ENCODE measurements at places on chromosomes 7 and 10.
A peak's percentile ranks its signal among the peaks of the same experiment; 100 is the strongest.

DNA sequence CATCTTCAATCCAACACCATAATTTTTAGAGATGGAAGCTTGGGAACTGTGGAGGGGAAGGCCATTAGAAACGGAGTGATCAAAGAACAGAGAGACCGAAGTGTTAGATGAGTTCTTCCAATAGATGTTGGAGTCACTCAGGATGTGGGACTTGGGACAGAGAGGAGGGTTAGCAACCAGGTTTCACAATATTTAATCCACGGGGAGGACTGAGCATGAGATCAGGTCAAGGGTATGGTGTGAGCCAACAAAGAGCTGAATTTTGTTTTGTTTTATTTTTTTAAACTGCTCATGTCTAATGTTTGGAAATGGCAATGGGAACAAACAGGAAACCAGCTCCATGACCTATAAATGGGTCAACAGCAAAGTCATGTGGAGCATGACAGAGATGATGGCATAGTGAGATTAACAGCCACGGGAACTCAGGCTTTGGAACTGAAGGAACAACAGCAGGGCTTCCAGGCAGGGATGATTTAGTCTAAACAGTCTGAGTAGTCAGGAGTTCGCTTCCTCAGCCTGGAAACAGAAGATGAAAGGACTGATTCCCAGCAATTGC is 38.9 kb upstream of the AMPH start:
- DNase-seq: no peak

DNA sequence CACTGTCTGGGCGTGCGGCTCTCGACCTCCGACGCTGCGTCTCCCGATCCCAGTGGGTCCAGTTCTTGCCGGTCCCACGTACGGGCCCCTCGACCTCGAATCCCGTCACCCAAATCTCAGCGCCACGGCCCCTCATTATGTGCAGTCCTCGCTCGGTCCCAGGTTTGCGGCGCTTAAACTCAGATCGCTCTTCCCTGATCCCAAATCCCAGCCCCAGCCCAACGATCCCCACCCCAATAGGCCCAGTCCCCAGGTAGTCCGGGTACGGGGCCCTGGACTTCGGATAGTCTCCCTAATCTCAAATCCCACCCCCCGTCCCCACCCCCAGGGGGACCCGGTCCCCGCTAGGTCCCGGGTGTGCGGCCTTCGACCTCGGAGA is 666 bp downstream of the HNRNPF start:
- no peak for DNase-seq

GRCh38 chr10:129909531-129910256 is 54.4 kb downstream of the EBF3 start:
- DNase-seq: peak; percentile 6

DNA sequence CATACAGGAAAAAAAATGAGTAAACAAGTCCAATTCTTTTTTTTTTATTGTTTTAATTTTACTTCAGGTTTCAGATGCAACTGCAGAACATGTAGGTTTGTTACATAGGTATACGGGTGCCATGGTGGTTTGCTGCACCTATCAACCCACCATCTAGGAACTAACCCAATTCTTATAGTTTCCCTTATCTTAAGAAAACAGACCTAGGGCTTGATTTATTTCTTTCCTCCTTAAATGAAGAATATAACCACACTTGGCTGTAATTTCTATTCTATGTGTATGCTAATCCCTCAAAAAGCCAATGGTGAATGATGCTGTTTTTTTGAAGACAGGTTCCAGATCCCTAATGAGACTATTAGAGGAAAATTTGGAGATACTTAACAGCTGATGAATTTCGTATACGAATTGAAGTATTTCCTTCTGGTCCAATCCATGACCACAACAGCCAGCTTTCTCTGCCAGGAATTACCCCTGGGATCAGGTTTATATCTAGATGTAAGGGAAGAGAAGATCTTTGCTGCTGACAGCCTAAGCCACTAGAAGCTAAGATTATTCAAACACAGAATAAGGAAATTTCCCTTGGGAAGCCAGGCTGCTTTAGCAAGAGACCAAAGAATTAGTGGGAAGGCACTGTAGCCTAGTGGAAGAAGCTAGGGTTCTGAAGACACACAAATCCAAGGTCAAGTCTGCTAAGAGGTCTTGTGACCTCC is 115.8 kb downstream of the INHBA start:
- DNase-seq: no peak

GRCh38 chr10:54613162-54613561 is 187.9 kb downstream of the PCDH15 start:
- DNase-seq: no peak

DNA sequence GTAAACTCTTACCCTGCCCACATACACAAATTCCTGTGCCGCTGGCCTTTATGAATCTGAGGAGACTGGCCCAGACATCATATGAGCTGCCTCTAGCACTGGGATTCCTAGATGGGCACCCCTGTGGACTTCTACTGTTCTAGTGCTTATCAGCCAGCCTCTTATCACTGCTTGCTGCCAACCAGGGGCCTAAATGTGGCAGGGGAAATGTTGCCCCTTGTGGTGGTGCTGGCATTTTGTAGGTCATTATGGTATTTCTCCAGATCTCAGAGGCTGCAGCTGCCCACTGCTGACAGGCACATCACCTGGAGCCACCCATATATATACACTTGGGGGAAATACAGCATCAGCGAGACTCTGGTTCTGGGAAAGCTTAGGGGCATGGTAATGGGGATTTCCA is 5.4 kb downstream of the SFR1 start:
- DNase-seq: no peak

DNA sequence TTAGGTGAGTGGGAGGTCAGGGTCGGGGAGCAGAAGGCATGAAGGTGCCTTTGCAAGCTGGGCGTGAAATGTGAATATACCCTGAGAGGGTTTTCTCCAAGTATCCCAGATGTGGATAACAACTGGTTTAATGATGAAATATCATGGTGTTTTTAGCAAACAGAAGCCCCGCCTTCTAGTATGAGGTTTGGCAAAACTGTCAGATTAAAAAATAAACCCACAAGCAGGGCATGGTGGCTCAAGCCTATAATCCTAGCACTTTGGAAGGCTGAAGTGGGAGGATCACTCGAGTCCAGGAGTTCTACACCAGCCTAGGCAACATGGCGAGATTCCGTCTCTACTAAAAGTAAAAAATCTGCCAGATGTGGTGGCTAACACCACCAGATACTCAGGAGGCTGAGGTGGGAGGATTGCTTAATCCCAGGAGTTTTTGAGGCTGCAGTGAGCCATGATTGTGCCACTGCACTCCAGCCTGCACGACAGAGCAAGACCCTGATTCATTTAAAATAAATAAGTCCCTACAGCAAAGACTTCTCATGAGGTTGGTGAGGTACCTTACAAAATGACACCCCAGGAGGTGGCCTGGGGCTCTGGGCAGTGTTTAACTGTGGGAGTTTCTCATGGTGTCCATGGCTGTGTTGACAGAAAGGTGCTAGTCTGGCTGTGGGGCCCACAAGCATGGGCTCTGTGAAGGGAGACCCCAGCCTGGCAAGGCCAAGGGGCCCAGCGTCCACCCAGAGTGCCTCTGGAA is 6.7 kb upstream of the PWWP2B start:
- DNase-seq: no peak

DNA sequence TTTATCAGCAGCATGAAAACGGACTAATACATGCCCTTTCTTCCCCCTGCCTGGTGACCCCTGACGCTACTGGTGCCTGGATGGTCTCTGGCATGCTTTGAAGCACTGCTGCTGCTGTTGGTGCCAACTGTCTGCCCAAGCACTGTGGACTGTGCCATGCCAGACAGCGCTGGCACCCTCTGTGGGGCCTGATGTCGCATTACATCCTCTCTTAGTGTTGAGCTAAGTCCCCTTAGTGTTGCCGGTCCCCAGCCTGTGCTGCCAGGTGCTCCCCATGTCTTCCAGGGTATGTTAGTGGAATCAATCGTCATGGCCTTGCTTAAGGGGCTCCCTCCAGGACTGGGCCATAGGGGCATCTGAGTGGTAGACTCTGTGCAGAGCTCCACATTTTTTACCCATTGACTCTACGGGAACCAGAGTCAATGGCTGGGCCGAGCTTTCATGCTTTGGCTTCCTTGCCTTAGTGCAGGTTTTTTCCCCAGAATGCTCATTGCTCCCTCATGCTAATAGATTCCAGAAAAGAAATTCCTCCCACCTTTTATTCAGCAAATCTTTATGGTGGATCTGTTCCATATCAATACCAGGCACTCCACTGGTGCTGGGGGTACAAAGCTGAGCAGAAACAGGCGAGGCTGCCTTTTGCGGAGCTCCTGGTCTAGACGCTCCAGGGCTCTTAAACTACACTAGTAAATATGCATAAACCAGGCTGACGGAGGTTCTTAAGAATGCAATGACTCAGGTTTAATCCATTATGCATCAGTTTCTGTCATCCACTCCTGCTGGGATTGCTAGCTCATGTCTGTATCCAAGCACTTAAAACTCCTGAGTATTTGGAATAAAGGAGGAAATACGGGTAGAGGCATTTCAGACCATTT is 21.8 kb upstream of the MRC1 start:
- no peak for DNase-seq

DNA sequence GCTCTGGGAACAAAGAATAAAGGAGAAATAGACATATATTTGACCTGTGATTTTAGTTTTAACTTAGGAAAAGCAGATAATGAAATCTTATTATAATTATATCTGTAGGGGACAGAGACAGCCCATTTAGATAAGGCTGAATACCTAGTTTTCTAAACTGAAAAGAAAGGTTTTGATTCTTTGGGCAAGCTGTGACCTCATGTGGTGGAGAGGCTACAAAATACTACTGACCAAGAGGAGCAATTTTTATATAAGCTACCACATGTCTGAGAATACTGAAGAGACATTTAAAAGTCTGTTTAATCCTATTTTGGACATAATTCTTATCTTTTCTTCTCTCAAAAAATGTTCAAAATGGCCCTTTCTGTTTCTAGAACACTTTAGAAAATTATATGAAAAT is 271.0 kb downstream of the MTERF1 start:
- DNase-seq: no peak

GRCh38 chr7:22667562-22668239 is 59.3 kb upstream of the IL6 start:
- DNase-seq: no peak

DNA sequence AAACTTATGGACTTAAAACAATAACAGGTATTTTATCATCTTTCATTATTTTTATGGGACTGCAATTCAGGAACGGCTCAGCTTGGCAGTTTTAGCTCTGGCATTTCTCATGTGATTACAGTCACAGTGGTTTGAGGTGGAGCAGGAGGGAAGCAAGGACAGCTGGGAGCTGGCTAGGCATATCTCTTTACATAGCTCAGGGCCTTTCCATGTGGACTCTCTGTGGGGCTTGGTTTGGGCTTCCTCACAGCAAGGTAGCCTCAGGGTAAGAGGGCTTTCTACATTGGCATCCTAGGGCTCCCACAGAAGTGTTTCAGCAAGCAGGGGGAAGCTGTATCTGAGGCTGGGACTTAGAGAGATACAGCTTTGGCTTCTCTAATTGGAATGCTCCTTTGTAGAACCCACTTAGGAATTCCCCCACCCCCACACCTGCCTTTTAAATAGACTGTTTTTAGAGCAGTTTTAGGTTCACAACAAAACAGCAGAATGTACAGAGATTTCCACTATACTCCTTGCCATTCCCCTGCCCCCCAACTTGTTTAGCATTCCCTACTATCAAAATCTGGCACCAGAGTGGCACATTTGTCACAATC is 26.6 kb upstream of the SDHAF3 start:
- DNase-seq: no peak

- DNase-seq: no peak
These were observed 172.1 kb downstream of the CYP26A1 start for GRCh38 chr10:93245779-93246178.

DNA sequence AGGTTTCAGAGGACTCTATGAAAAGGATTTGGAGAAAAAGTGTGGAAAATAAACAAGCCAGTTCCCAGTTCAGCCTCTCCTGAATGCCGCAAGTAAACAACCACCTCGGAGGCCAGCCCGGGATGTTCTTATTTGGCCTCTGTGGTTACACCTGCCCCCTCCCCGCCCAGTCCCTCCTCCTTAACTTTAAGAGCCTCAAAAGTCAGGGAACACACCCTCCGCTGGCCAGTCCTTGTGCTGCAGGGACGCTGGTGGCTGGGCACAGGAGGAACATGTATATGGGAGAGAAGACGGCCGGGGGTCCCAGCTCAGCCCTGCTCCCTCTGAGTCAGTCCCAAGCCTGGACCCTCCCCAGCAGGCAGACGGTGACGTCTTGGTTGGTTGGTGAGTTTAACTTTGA is 6.1 kb downstream of the CHST3 start:
- DNase-seq: no peak

- DNase-seq: no peak
These were observed 26.8 kb downstream of the TRDMT1 start for GRCh38 chr10:17174626-17175025.

DNA sequence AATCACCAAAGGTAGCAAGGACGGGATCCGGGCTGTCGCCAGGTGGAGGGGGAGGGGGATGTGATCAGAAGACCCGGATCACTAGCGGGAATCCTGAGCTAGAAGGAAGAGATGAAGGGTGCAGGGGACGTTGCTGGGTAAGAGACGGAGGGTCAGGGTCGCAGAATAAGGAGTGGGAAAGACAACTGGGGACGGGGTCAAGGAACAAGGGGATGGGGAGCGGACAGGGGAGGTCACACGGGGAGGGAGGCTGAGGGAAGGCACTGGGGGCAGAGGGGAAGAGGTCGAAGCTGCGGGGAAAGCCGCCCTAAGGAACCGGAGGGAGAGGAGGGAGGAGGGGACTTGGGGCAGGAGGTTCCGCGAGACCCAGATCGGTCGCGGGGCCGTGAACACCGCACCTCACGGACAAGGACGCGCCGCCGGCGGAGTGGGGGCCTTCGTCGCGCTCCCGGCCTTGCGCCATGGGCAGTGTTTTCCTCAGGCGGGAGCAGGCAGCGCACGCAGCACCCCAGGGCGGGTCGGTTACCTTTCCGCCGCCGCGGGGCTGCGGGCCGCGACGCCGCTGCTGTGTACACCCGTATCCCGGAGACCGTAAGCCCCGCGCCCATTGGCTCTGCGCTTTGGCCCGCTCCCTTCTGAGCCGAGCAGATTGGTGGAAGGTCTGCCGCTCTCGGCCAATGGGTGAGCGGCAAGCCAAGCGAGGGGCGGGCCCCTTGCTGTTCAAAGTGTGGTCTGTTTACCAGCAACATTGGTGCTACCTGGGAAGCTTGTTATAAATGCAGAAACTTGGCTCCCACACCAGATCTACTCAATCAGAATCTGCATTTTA is at the start of gene CFAP43:
TSS of gene CFAP43 (minus strand) at position 581 of the 829 bp plus-strand sequence. CDS start at position 463, 118 bp downstream.
- peak; percentile 98 for DNase-seq

- no peak for DNase-seq
These were observed 57.8 kb downstream of the TCF7L2 start for GRCh38 chr10:113007821-113008220.

All from CD4-positive, alpha-beta T cell treated with Interleukin-15 for 1 hour (primary cell).